ENCODE measurements at places on chromosomes 11 and 22.

- DNase-seq = no peak
These were observed 3.2 kb downstream of the CHST1 start for GRCh38 chr11:45662096-45662664.

GRCh38 chr11:90274362-90274761 lies 51.5 kb upstream of the CHORDC1 start:
- DNase-seq = no peak

DNA sequence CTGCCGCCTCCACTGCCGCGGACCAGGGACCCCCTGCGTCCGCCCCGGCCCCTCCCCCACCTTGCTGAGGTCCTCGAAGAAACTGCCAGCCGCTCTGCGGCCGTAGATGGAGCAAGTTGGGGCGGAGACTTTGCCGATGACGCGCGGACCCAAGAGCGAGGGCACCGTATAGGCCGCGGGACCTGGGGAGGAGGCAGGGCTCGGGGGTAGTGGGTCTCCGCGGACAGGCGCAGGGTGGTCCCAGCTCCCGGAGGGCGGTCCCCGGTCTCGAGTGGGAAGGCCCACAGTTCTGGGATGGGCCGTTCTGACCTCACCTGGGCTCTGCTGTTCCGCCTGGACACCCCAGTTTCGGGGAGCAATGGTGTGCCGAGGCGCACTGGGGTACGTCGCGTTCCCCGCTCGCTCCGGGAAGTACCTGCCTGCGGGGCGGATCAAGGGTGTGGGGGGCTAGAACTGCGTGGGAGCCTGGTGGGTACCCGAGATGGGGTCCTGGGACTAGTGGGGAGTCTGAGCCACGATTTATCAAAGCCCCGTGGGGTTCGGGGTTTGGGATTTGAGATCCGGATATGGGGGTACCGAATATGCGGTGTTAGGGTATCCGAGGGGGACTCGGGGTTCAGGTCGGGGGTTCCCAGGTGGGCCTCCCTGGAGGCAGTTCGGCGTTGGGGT lies 1.2 kb upstream of the TYMP start:
- DNase-seq = no peak

- DNase-seq = no peak
These were observed 42.4 kb downstream of the KCNJ4 start for GRCh38 chr22:38412435-38413084.

GRCh38 chr22:20033045-20033706 lies 12.3 kb downstream of the TANGO2 start:
- no peak for DNase-seq

- no peak for DNase-seq
These were observed 85.2 kb downstream of the BUD13 start for GRCh38 chr11:116687458-116688201.

DNA sequence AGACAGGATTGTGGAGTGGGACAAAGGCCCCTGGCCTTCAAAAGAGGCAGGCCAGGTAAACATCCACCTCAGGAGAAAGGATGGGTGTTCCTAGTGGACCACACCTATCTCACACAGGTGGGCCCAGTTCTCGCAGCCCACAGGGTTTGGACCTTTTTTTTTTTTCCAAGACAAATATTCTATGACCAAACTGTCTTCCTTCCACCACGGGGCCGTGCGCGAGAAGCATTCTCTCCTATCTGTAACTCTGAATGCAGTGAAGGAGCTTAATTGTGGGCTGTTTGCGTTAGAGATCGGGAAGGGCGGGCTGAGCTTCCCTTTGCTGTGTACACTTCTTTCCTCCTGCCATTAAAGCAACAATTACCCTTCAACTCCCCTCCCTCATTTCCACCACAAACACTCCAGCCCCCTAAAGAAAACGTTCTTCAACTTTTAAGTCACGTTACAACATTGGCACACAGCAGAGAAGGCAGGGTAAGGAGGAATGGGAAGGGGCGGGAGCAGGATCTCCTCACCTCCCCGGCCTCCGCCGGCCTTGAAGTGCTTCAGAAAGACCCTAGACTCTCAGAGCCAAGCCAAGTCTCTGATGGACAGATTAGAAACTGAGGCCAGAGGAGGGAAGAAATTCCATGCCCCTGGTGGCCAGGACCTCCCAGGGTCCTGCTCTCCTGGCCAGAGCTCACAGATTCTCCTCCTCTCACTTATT lies 238.4 kb downstream of the BUD13 start:
- DNase-seq = no peak

- no peak for DNase-seq
These were observed 8.7 kb downstream of the CAPN5 start for GRCh38 chr11:77075425-77075905.

GRCh38 chr22:27718186-27719035 lies 83.1 kb downstream of the MN1 start:
- DNase-seq = no peak

GRCh38 chr11:132445859-132446291 lies 1075.5 kb downstream of the NTM start:
- no peak for DNase-seq

Data from SK-N-MC (cell line).